ENCODE measurements at places on chromosomes 1 and 21.

- DNase-seq: no peak
Observed at GRCh38 chr21:39084979-39085729, 98.1 kb downstream of the PSMG1 start.

DNA sequence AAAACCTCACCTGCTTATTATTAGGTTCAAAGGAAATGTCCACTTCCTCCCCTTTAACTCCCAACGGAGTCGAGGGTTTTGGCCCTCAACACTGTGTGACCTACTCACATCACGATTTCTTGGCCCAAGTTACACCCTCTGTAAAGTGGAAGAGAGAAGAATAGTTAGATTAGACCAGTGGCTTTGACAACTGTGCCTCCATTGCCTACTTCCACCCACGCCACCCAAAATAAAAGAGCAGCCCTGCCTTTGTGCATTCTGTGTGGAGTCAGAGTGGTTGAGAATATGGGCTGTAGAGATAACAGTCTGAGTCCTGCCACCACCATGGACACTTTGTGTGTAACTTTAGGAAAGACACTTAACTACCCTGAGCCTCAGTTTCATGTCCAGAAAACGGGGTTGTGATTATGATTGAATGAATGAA is 4.1 kb upstream of the HDGF start:
- DNase-seq: no peak

DNA sequence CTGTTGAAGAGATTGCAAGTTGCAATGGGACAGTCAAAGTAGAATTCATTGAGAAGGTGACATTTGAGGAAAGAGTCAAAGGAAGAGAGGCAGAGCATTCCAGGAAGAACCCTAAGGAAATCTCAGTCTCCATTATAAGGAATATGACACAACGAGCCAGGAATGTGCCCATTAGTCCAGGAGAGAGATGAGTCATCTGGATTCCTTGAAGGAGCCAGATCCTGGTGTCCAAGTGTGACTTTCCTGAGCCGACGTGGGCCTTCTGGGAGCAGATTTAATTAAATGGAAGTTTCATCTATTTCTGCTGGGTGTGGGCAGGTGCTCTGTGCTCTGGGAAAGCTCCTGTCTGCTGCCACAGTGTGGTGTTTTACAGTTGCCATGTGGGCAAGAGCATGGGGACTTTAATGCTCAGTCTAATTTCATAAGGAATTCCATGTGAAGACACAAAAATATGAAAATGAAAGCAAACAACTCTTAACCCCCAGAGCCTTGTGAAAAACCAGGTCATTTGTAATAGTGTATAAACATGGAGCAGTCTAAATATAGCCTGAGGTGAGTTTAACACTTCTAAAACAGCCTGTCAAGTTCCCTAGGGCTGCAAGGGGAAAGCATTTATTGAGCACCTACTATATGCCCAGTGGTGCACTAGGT is 111.4 kb upstream of the ARTN start:
- DNase-seq: peak; percentile 78

- no peak for DNase-seq
Observed at GRCh38 chr1:14788080-14788479, 189.6 kb downstream of the KAZN start.

DNA sequence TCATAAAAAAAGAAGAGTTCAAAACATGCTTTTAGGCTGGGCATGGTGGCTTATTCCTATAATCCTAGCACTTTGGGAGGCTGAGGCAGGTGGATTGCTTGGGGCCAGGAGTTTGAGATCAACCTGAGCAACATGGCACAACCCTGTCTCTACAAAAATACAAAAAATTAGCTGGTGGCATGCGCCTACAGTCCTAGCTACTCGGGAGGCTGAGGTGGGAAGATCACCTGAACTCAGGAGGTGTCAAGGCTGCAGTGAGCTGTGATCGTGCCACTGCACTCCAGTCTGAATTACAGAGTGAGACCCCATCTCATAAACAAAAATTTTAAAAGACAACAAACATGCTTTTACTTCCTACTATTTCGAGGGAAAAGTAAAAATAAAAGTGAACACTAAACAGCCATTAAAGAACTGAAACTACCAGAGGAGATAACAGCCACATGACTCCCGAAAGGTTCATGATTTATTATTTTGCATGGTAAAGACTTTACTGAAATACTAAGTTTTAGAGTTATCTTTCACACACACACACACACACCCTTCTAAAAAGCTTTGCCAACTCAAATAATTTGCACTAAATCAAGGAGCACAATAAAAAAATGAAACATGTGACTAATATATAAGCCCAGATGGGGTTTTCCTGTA is 48.1 kb downstream of the USP1 start:
- DNase-seq: no peak

GRCh38 chr1:40977716-40978115 is 1.8 kb upstream of the CTPS1 start:
- DNase-seq: no peak

DNA sequence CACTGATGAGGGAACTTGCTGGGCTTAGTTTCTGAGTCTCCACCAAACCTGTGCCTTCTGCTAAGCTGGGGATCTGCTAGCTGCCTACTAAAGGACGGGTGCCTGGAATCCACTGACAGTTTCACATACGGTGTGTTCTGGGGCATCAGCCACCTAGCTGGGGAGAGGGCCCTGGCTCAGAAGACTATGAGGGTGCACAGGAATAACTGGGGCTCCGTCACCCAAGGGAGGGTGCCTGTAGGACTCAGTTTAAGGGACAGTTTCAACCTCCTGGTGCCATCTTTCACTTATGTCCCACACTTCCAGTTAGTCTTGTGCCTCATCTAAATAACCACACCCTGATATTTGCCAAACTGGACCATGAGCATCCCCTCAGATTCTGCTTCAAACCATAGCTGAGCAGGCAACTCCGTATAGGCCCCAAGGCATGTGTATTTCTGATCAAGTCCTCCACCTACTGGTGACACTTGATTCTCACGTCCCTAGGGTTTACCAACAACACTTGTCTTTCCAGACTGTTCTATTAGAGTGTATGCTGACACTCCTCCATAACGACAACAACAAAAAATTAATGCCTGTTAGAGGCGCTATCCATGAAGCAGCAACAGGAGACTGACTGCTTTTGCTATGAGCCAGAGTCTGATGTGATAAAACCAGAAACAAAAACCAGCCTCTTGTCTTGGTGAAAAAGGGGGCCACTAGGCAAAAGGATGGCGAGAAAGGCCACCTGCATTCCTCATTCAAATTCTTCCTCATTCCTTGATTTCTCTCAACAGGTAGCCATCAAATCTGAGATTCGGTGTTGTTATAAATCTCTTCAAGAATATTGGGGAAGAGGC is 55.0 kb upstream of the PAXBP1 start:
- peak; percentile 72 for DNase-seq

GRCh38 chr1:167565922-167566321 is 12.4 kb upstream of the CREG1 start:
- no peak for DNase-seq

DNA sequence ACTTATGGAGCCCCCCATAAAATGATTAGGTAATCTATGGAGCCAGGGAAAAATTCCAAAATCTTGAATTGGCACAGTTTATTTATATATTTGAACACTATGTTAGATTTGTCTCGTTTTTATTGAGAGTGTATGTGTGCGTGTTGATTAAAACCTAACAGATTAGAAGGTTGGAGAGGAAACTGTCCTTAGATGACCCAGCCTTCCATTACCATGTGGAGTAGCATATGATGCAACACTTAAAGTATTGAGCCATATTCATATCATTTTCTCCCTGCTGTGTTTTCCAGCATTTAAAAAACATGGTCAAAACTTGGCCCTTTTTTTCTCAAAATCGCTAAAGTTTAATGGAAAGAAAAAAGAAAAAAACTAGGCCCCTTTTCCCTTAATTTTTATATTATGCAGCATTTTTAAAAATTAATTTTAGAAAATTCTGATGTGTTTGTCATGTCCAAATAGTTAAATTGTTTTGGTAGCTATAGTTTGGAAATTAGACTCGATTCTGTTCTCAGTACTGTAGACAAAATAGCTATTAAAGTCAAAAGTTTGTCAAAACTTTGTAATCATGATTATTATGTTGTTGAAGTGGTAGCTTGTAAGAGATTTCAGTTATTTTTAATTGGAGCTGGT is 2.3 kb downstream of the LRRC8D start:
- DNase-seq: peak; percentile 75

DNA sequence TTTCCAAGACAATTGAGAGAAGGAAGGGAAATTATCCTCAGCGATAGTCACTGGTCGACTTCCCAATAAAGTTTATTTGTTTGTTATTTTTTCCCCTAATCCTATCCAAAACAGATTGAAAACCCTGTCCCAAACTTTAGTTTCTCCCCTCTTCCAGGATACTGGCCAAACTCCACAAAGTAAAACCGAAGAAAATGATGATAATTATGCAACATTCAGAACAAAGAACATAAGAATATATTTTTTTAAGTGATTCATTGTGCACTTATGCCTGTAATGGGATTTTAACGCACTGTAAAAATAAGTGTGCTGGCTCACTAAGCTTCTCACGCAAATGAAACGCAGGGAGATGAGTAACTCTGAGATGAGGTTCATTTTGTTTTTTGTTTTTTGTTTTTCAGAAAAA is 6.0 kb downstream of the GLIS1 start:
- peak; percentile 95 for DNase-seq

- DNase-seq: no peak
Observed at GRCh38 chr1:84269306-84269705, 32.2 kb upstream of the SAMD13 start.

GRCh38 chr1:178931858-178932551 is 61.1 kb upstream of the ANGPTL1 start:
- DNase-seq: peak; percentile 81

- no peak for DNase-seq
Observed at GRCh38 chr21:33378081-33378480, 25.1 kb upstream of the IFNGR2 start.

- no peak for DNase-seq
Observed at GRCh38 chr1:214066190-214066589, 78.4 kb downstream of the PROX1 start.

DNA sequence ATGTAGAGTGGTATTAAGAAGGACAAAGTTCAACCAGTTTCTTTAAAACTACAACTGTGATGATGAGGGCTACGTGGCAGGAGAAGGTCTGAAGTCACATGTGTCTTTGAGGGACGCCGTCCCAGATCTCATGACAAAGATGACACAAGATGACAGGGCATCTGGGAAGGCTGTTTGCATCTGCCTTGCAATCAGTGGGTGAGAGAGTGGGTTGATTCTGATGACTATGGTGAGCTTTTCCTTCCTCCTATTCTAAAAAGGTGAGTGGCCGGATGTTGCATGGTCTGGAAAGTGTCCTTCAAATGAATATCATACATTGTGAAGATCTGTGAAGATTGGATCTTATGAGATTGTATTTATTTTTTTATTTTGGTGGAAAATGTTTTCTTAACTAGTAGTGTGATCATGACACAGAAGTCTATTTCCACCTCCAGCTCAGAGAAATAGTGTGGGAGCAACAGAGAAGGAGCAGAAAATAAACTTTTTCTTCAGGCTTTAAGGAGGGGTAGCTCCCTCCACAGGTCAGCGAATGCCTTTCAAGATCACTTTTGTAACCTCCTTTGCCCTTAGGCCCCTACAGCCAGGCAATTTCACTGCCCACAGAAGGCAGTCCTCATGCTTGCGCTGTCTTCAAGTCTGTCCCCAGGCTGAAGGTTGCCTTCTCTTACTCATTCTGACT is 76.0 kb upstream of the ATF3 start:
- DNase-seq: no peak

- peak; percentile 21 for DNase-seq
Observed at GRCh38 chr1:22142315-22143064, 407 bp downstream of the WNT4 start.

DNA sequence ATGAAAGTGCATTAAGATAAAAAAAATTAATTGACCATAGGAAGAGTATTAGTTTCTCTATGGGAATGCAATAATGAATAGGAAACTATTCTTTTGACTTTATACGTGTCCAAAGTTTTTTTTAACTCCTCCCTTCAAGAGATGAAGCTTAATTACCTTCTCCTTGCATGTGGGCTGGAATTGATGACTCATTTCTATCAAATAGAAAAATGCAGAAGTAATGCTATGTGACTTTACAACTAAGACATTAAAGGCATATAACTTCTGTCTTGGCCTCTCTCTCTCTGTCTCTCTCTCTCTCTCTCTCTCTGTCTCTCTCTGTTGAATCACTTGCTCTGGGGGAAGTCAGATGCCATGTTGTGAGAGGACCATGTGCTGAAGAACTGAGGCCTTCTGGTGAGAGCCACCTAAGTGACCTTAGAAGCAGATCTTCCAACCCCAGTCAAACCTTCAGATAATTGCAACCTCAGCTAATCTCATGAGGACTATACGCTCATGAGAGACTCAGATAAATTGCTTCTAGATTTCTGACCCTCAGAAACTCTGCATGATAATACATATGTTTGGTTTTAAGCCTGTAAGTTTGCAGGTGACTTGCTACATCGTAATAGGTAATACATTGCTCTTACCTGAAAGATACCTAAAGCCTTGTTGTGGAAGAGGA is 414.2 kb downstream of the KCNT2 start:
- DNase-seq: peak; percentile 60

DNA sequence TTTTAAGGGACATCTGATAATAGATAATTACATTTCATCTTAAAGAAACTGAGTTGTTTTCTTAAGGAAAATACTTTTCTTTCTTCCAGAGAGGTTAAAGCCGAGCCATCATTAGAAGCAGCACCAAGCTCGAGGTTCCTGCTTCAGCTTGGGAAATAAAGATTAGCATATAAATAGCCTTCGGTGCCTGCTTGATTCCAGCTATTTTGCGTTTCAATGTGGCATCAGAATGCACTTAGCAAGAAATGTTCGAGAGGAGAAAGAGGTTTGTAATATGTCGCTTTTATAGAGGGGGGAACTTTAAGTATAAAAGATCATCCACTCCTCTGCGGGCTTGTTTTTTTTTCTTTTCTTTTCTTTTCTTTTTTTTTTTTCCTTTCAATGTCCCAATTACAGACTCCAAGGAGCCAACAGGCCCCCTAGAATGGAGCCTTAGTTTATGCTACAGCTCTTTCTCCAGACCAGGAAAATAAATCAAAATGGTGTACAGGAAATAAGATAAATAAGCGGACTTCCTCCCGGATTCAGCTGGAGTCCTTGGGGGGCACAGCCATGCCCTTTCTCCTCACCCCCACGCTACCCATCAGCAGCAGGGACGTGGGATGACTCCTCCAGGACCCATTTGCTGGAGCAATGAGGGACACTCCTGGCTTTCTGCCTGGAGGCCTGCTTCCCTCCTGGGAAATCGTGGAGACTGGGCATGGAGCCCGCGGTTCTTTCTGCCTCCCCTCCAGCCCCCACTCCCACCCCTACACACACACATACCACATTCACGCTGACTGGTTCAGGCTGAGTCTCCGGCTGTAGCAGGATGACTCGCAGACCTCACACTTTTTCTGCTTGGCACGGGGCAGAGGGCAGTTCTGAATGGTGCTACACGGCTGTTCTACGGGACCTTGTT is 131.6 kb downstream of the RRAGC start:
- peak; percentile 44 for DNase-seq

- DNase-seq: peak; percentile 37
Observed at GRCh38 chr1:1788646-1789431, 10.6 kb upstream of the NADK start.

Measured in iris pigment epithelial cell (primary cell).